Hepatocyte (in vitro differentiated cells): ENCODE measurements at places on chromosomes 11 and 22. TPM values are rescaled to one million over a fixed set of nuclear protein-coding genes. Genes with fewer than 3 reads are reported as not detected.

TRIM49 gene
- not detected in 2 replicates for total RNA-seq

HBG2 gene
- total RNA-seq = not detected in 2 replicates

SYT9 gene
- total RNA-seq = 0.84 and 1.3 TPM in 2 replicates

TUBA8 gene
- total RNA-seq = 1.5 TPM in 1 of 2 replicates, not detected in the other

- DNase-seq = peak; percentile 83
- H3K4me1 ChIP-seq = peaks cover 23% of the 10 kb centered on the region
- no peak overlapping the region for H3K4me3 ChIP-seq
- peak overlapping the region; percentile 91 for H3K27ac ChIP-seq
Measured at GRCh38 chr11:34243600-34244464, 114.0 kb downstream of the ABTB2 start.

GRCh38 chr22:23509571-23510302 lies 70.4 kb downstream of the IGLL1 start:
- no peaks in the 10 kb centered on the region for H3K27me3 ChIP-seq
- H3K36me3 ChIP-seq = no peaks in the 10 kb centered on the region
- DNase-seq = no peak
- H3K27ac ChIP-seq = peak overlapping the region; percentile 43
- H3K4me1 ChIP-seq = peaks cover 5% of the 10 kb centered on the region
- H3K4me3 ChIP-seq = no peak overlapping the region

DNA sequence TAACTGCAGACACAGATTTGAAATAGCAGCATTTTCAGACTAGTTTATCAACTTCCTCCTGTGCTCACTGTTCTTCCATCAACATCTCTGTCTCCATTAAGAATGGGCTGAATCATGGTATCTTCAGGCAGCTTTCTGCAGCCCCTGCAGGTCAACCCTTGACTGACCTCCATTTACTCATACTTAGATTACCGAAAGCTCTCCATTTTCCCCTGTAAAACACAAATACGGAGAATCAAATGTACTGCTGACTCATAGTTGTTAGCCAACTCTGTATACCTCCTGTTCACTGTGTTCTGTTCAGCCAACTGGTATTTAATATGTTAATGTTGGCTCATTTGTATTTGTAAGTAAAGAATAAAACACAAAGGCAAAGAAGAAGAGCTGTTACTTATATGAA lies 364.0 kb downstream of the CASP12 start:
- no peak overlapping the region for H3K4me3 ChIP-seq
- no peak for DNase-seq
- no peaks in the 10 kb centered on the region for H3K27me3 ChIP-seq
- H3K36me3 ChIP-seq = no peaks in the 10 kb centered on the region
- H3K4me1 ChIP-seq = no peaks in the 10 kb centered on the region

DNA sequence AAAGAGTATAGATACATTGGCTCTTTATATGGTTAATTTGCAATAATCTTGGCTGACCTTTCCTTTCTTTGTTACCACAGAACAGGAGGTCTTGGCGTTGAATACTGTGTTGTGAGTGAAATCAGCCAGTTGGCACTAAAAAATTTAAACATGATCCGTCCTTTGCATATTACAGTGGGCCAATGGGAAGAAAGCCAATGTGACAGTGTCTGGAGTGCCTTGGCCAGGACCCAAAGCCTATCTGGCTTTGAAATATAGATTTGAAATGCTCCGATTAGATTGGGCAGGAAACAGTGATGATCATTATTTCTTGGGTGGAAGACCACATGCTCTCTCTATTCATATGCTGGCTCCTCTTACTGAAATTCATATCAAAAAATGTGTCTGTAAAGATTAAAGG lies 339.6 kb upstream of the ANO3 start:
- H3K36me3 ChIP-seq = no peaks in the 10 kb centered on the region
- no peak for DNase-seq
- H3K27me3 ChIP-seq = no peaks in the 10 kb centered on the region
- H3K4me3 ChIP-seq = no peak overlapping the region
- no peaks in the 10 kb centered on the region for H3K4me1 ChIP-seq
- H3K27ac ChIP-seq = no peak overlapping the region
